ENCODE measurements at places on chromosomes 12 and 14.

GRCh38 chr12:106311139-106311538, 8.6 kb downstream of the TCP11L2 start:
- DNase-seq = no peak

GRCh38 chr12:55636853-55637252, at the start of gene OR10P1:
TSS of gene OR10P1 (plus strand) at chr12:55636892. CDS start at chr12:55636892, 0 bp downstream.
- DNase-seq = no peak

DNA sequence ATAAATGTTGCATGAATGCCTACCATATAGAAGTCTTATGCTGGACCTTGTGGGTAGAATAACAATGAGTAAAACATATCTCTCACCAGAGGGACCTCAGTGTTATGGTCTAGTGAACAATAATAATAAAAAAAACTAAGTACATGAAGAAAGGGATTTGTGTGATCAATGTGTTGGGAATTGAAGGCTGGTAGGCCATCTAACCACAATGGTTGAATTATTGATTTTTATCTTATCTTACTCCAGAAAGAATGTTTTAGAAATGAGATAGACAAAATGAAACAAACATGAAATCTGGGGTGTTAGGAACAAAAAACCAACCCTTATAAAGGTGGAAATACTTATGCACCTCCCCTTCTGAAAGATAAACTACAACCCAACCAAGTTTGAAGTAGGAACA, 243.9 kb upstream of the LRIG3 start:
- DNase-seq = no peak

DNA sequence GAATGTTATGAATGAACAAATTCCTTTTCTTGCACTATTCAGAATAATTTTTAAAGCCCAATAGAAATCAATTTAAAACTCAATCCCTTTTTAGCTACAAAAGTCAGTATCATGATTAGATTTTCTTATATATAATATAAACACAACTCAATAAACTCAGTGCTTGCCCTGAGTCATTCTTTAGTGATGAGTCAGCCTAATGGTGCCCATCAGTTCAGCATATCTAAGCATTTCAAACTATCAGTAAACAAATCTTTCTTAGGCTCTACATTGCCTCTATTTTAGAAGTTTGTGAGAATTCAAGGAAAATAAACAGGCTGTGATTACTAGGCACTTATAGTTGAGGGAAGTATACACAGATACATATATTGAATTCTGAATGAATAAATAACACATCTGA, 179.6 kb downstream of the NELL2 start:
- no peak for DNase-seq

- no peak for DNase-seq
These were observed 109.0 kb upstream of the AMIGO2 start for GRCh38 chr12:47188576-47189441.

GRCh38 chr14:33510063-33510481, 440.8 kb downstream of the EGLN3 start:
- DNase-seq = peak; percentile 24

- no peak for DNase-seq
These were observed 11.8 kb upstream of the ATF1 start for GRCh38 chr12:50751948-50752721.

- no peak for DNase-seq
These were observed 19.6 kb downstream of the SLC8B1 start for GRCh38 chr12:113315358-113315757.

DNA sequence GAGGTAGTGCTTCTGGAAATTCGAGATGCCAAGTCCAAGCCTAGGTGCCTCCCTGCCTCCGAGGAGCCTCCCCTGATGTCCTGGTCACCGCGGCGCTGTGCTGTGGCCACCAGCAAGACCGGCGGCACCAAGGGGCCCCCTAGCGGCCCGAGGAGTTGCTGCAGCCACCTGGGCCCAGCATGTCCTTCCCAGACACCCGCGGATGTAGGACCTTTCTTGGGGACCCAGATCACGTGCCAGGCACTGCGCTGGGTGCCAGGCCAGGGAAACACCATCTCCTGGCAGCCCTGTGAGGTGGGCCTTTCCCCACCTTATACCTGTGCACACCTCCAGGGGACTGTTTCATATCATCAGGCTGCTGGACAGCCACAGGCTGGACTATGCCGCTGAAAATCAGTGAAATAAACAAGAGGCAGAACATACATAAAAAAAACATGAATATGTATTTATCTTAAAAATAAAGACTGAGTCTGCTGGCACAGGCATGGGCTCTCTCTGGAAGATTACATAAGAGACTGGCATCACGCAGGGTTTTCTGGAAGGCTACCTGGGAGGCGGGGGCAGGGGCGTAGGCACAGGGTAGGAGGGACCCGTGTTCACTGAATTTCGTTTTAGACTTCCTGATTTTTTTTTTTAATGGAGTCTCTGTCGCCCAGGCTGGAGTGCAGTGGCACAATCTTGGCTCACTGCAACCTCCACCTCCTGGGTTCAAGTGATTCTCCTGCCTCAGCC, 15.9 kb upstream of the HHIPL1 start:
- DNase-seq = peak; percentile 36

DNA sequence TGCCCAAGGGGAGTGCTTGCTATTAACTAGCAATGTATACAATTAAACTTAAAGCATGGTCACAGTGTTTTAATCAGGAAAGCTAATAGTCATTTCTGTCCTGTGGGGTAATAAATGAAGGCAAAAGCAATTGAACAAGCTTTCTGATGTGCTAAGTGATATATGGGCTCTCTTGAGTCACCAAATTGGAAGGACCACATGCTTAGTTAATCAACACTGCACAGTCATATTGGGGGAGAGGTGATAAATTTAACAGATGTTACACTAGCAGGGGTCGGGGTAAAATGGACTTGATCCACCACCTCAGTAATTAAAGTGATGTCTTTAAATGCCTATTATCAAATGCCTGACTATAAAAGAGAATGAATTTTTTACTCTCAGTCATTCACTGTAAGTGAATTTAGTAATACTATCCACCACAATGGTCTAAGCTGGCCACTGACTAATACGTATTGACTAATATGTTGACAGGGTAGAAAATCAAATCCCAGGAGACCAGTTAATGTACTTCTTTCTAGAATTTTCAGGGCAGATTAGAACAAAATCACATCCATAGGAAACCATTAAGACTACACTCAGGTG, 736.3 kb downstream of the RPS29 start:
- no peak for DNase-seq

- DNase-seq = no peak
These were observed 411.6 kb downstream of the BCAT1 start for GRCh38 chr12:24537083-24537860.

DNA sequence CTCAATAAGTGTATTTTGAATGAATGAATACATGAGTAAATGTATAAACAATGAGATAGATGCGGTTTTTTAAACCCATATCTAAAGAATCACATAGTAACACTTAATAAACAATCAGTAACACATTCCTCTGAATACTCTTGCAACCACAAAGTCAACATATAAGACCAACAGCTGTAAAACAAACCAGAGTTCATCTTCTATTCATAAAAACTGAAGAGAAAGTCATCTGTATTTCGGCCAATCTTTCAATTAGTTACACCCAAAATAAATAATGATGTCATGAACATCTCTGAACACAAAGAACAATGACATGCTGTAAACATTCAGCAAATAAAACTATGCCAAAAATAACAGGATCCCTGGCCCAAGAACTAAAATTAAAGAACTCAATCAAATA, 47.2 kb downstream of the ARMH4 start:
- DNase-seq = no peak

DNA sequence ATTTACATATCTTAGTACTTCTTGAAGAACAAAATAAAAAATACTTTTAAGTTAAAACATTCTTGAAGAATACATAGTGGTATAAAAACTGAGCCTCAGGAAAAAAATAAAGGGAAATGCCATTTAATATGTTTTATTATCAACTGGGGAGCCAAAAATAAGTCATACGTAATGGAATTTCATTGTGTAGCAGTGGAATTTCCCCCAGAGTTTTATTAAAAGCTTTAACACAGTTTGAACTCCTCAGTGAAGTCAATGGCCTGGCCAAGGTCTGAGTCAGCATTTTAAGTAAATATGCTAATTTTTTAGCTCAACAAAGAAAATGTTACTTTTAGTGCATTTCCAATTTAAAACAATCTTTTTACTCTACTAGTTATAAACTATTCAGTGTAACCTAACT, 350.1 kb upstream of the ATP2B1 start:
- DNase-seq = no peak

DNA sequence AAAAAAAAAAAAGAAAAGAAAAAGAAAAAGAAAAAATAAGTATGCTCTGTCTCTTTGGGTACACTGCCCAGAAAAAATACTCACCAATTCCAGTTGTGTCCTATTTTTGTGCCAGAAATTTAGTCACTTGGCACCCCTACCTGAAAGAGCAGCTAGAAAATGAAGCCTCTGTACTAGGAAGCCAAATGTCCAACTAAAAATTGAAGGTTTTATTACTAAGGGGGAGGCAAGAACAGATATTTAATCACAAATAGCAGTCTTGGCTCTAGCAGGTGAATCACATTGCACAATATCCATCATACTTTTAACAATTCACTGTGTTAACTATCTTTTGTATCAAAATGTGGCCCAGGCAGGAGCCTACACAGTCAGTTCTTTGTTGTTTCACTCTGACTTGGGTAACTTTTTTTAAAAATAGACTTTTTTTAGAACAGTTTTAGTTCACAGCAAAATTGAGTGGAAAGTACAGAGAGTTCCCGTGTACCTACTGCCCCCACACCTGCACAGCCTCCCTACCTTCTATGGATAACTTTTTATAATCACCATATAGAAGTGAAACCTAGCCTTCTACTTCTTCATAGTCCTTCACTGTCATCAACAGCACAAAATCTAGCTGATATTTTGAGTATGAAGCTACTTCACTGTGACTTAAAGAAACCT, 87.1 kb upstream of the ATF7IP start:
- no peak for DNase-seq

DNA sequence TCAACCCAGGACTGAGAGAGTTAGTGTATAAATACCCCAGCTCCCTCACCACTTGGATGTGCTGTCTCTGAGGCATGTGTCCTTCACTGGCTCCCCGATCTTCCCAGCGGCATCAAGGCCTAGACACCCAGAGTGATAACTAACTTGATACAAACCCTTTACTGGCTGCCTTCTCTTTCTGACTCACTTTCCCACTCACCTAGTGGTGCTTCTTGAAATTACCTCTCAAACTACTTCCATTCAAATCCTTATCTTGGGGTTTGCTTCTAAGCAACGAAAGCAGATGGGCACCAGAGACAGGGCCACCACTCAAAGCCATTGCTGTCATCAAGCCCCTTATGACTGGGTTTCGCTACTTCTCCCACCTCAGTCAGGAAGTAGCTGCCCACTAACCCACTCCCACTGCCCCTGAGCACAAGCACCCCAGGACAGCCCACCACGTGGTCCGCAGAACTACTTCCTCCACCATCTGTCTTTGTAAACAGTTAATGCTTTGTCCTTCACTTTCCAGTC, 17.2 kb downstream of the ZFP36L1 start:
- DNase-seq = no peak

DNA sequence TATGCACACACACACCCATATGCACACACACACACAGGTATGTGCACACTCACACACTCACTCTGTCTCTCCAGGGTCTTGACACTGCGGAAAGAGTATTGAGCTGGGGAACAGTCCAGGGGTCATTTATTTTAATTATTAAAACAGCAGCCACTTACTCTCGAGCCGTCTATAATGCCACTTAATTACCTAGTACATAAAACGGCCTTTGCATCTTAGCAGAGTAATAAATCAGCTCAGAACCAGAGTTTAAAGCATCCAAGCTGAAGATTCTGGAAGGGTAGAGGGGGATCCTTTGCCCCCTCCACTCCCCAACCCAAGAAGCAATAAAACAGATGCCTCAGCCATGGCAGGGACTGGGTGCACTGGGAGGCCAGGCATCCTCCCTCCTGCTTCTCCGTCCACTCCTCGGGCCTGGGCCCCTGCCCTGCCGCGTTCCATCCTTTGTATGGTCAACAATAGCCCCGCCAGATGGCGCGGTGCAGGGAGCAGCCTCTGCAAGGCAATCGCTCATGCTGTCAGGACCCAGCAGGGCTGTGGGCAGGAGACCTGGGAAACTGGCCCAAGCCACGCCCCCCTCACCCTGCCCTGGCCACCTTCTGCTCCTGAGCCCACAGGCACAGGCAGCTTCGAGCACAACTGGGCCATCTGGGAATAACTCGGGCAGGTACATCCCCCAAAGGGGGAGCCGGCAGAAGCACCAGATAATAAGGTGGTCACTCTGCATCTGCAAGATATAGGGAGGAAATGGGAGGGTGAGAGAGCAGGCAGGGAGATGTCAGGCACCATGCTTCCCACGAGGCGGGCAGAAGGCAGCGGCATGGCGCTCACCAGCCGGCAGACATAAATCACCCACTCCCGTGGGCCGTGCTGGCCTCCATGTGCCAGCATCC, 40.9 kb downstream of the CCDC85C start:
- no peak for DNase-seq

DNA sequence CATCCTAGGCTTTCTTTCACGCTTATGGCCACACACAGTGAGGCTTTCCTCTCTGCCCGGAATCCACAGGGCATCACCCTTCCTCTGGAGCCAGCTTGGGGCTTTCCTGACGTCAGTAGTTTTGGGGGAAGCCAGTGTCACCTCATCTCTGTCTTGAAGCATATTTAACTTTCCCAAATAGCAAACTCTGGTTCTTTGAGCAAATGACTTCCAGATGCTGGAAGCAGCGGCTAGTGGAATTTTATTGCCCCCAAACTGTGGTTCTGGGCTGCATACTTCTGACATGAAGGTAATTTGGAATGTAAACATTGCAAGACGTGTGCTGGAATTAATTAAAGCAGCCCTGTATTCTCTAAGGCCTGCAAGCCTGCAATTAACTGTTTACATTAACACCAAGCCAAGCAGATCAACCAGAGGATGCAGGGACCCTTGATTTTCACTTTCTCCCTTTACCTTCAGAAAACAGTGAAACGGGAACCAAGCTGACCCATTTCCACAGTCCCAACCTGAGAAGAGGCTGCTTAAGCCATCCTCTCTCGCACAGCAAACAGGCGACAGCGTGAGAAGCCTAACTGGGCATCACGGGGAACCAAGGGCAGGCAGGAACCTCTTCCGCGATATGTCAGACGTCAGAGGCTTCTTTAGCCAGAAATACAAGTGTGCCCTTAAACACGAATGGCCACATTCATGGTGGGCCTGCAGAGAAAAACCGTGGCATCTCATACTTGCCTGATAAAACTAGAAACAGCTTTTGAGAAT, 258.4 kb downstream of the CACNA1C start:
- no peak for DNase-seq

DNA sequence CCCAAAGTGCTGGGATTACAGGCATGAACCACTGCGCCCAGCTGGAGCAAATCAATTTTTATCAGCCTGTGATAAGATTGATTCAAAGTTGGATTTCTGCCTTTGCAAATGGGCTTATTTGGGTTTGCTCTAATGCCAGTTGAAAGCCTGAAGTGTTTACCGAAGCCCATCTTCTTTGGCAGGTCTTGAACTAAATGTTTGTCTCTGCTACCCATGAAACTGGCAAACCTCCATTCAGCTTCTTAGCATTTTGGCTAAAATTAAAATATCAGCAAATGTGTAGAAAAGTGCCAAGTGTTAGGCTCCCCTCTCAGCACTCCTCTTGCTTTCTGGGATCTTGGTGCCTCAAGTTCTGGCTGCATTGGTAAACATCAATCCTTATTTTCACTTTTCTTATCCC, 61.5 kb downstream of the MGAT4C start:
- no peak for DNase-seq

- DNase-seq = peak; percentile 56
These were observed 38.9 kb downstream of the DAD1 start for GRCh38 chr14:22549981-22550673.

Data from NCI-H2171 (cell line).